ENCODE measurements at places on chromosomes 12 and 14.

- no peak for DNase-seq
Measured at GRCh38 chr12:2687058-2687457, 107.7 kb upstream of the FKBP4 start.

GRCh38 chr12:17020765-17021164 is 414.8 kb upstream of the LMO3 start:
- DNase-seq = peak; percentile 23

- DNase-seq = no peak
Measured at GRCh38 chr12:65637774-65638173, 186.5 kb upstream of the HMGA2 start.

DNA sequence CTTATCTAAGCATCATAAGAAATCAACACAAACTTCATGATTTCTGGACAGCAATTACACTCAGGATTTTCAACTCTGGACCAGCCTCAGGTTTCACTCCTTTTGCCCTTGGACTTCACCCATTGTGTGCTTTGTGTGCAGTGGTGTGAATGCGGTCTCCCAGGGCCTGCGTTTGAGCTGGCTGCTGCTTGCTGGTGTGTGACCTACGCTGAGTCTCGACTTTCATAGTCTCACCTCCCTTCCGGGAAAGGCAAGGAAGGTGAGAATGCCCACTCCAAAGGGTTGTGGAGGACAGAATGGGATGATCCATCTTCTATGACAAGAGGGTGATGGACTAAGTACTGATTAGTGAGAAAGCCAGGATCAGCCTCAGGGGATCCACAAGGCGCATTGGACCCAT is 228.8 kb downstream of the C12orf75 start:
- no peak for DNase-seq

DNA sequence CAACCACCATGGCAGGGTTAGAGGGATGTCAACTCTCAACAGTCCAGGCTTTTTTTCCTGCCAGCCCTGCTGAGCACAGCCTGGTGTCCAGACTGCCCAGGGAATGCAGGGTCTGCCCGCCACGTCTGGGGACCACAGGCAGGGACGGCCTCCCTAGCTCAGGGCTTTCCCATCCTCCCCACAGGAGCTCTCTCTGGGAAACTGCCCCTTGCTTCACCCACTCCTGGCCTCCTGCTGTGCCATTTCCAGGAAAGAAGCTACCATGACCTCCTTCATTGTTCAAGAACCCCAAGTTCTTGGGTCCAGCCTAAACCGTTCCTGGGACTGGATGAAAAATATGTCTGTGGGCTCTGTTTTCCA is 4.8 kb downstream of the SCNN1A start:
- DNase-seq = no peak

GRCh38 chr12:43730283-43730682 is 28.3 kb downstream of the PUS7L start:
- DNase-seq = no peak

- no peak for DNase-seq
Measured at GRCh38 chr12:47350062-47350408, 270.3 kb upstream of the AMIGO2 start.

- no peak for DNase-seq
Measured at GRCh38 chr12:76277480-76277879, 70.7 kb downstream of the BBS10 start.

DNA sequence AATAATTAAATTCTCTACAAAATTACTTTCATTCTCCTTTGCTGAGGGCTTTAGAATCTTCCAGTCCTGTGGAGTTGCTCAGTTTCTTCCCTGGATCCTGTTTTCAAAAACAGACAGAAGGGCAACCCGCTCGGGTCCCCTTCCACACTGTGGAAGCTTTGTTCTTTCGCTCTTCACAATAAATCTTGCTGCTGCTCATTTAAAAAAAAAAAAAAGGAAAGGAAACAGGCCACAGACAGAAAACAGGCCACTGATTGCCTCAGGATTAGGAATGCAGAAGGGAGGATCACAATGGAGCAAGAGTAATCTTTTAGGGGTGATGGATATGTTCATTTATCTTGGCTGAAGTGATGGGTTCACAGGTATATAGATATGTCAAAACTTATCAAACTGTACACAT is 29.5 kb upstream of the HIGD1C start:
- no peak for DNase-seq

- DNase-seq = no peak
Measured at GRCh38 chr12:11508699-11509098, 113.3 kb upstream of the PRB2 start.

- DNase-seq = no peak
Measured at GRCh38 chr12:124129132-124129531, 156.1 kb downstream of the ZNF664 start.

DNA sequence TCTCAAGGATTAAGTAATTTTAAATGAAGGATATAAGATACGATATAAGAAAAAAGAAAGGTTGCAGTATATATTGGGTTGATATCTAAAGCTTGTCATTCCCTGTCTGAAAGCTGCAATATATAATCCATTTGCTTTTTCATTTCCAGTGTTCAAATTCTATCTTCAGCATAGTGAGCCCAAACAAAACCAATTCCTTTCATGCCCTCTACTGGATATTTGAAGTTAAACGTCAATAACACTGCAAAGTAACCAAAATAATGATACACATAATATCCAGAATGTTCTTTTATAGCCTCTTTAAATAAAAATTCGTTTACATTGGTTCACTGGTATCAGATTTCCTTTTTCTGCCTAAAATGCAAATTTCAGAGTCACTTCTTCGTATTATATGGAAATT is 64.5 kb upstream of the DAAM1 start:
- no peak for DNase-seq

DNA sequence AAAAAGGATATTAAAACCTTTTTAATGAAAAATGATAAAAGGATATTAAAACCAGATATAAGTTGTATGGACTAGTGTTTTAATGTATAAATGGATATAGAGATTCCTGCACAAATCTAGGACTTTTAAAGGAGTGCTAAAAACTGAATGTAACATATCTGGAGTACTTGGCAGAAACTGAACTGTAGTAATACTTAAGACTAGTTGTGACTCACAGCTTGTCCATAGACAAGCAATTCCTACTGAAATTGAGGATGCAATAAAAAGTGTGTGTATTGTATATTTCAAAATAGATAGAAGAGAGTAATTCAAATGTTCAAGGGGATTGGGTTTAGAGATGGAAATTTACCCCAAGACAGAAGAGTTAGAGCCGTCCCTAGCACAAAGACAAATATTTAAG is 59.6 kb downstream of the FBXO33 start:
- DNase-seq = no peak

- DNase-seq = no peak
Measured at GRCh38 chr12:127761880-127762279, 505.1 kb upstream of the TMEM132C start.

DNA sequence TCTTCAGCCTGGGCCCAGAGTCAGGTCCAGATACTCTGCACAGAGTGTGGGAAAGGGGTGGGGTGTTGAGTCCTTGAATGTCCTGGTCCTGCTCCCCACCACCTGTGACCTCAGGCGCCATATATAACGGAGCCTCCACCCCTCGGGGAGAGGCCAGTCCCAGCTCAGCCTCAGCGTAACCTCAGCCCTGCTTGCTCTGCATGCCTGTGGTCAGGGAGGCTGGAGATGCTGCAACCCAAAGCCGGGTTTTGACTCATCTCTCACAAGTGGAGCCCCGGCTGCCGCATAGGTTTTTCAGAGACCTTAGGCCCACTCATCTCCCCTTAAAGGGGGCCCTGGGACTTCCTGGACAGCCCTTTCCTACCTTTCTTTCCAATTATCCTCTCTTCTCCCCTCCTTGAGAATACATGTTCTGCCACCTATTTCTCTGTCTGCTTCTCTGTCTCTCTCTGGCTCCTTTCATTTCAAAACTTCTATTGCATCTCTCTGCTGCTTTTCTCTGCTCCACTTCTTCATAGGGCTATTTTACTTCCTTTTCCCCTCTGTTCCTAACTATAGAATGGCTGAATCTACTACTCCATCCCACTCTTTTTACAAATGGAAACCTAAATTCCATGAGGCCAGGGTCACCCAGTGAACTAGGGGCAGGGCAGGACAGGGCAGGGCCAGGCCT is 1.2 kb downstream of the ITGB7 start:
- no peak for DNase-seq

- DNase-seq = no peak
Measured at GRCh38 chr14:57480051-57480450, 13.6 kb downstream of the CCDC198 start.

All from NCI-H1105 (cell line).